ENCODE measurements at places on chromosomes 2 and 18.

- DNase-seq = peak; percentile 43
Measured at GRCh38 chr2:72141881-72142451, 5.7 kb downstream of the CYP26B1 start.

- no peak for DNase-seq
Measured at GRCh38 chr2:150472511-150472899, 15.0 kb downstream of the RND3 start.

GRCh38 chr2:47666332-47666731, 116.6 kb upstream of the MSH6 start:
- no peak for DNase-seq

DNA sequence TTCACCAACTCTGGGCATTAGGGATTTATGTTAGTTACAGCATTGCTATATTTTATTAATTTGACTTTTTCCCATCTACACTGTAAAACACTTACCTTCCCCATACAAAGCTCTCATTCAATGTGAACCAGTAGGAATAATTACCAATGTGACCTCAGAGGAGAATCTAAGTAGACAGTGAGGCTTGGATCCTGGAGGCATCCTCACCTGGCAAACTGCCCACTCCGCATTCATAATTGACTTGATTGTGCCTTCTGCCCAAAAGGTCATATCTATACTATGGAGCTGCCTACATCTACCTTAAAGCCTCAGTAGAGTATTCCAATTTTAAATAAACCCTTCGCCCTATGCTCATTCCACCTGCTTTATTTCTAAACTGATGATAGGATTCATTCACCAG, 45.4 kb upstream of the SCN1A start:
- no peak for DNase-seq

- DNase-seq = no peak
Measured at GRCh38 chr18:40692871-40693270, 1262.2 kb upstream of the PIK3C3 start.

GRCh38 chr2:170226216-170226615, 48.3 kb downstream of the MYO3B start:
- DNase-seq = no peak

DNA sequence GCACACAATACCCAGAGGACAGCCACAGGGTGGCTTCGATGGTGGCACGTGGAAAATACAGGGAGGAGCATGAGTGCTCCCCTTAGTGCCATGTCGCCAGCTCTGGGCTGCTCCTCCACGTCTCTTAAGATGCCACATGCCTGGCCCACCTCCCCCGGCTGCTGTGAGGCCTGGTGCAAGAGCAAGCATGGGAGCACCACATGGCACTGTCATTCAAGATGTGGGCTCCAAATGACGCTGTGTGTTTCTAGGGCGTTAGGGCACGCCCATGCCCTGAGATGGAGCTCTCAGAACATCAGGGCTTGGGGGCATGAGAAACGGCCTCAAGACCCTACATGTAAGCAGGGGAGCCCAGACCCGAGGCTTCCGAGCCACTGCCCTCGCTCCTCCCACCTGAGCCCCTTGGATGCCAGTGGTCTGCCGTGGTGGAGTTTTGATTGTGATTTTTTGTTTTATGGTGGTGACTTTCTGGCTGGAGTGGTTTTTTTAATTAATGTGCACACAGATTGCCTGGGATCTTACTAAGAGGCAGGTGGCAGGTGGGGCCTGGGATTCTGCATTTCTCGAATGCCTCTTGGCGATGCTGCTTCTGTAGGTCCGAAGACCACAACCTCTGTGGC, 239.3 kb downstream of the GBX2 start:
- DNase-seq = no peak

- DNase-seq = no peak
Measured at GRCh38 chr2:135186054-135186453, 134.0 kb downstream of the RAB3GAP1 start.

DNA sequence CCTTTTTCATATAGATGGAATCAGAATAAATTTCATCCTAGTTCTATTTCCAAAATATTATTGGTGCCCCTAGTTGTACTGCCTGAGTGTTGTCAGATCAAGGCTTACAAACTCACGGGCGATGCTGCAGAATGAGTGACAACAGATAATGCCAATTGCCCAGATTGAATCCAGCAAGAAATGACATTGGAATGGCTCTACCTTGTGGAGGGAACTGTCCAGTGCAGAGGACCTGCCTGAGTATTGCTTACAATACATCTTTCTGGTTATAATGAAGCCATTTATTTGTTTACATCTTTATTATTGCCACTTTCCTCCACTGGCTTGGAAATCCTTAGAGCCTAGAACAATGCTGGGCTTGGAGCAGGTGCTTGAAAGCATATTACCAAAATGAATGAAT, 7.8 kb upstream of the IL1R2 start:
- DNase-seq = no peak

DNA sequence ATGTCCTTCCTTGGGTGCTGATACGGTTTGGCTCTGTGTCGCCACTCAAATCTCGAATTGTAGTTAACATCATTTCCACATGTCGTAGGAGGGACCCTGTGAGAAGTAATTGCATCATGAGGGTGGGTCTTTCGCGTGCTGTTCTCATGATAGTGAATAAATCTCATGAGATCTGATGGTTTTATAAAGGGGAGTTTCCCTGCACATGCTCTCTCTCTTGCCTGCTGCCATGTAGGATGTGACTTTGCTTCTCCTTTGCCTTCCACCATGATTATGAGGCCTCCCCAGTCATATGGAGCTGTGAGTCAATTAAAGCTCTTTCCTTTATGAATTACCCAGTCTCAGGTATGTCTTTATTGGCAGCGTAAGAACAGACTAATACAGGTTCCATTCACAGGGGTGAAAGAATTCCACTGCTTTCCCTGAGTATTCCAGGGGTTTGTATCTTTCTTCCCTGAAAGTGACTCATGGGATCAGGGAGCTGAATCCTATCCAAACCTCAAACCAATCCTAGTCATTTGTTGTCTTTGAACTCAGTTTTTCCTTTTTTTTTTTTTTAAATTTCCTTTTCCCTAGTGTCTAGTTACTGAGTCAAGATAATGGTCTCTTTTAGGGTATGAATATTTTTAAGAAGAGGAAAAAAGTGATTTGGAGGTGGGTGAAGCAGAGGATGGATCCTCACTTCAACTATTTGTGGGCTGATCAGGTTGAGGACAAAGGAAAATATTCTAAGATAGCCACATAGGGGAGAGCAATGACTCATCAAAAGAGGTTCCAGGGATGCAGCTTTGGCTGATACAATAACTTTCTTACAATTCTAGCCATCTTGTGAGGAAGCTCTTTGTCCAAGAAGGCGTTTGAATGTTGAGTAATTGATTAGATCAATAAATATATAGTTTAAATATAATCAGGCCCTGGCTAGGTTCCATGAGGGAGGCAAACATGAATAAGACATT, 19.5 kb upstream of the KCNE4 start:
- DNase-seq = no peak

GRCh38 chr18:23970161-23971096, 44.1 kb upstream of the TTC39C start:
- DNase-seq = no peak

GRCh38 chr2:233288663-233289062, 19.0 kb upstream of the SAG start:
- no peak for DNase-seq

- no peak for DNase-seq
Measured at GRCh38 chr2:240746671-240747070, 55.0 kb downstream of the AQP12A start.

DNA sequence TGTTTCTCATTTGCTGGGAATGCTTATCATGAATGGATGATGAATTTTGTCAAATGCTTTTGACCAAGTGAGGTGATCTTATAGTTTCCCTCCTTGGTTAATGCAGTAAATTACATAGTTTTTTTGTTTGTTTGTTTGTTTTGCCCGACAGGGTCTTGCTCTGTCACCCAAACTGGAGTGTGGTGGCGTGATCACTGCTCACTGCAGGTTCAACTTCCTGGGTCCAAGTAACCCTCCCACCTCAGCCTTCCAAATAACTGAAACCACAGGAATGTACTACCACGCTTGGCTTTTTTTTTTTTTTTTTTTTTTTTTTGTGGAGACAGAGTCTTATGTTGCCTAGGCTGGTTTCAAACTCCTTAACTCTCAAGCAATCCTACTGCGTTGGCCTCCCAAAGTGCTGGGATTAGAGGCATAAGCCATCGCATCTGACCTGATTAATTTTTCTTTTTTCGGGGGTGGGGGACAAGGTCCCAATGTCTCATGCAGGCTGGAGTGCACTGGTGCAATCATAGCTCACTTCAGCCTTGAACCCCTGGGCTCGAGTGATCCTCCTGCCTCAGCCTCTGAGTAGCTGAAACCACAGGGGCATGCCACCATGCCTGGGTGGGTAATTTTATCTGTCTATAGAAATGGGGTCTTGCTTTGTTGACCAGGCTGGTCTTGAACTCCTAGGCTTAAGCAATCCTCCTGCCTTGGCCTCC, 48.6 kb downstream of the SMAD2 start:
- DNase-seq = no peak

DNA sequence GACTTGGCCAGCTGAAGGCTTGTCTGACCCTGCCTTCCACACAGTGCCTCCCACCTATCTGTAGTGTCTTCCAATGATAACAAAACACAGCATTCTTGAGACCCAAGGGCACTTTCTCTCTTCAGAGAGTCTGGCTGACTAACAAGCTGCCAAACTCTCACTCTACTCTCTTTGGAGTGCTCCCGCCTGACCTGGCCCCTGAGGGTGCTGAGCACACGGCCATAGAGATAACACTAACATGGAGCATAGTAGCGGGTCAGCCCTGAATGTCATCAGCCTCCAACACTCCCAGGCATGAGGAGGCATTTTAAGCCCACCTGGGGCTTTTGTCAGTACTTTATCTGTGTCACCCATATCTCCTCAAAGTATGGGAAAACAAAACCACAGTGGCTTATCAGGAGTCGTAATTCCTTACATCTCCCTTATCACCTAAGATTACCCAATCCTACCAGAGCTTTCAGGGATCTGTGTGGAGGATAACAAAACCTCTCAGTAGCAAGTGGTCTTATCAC, 160.3 kb upstream of the TCF4 start:
- no peak for DNase-seq

- DNase-seq = no peak
Measured at GRCh38 chr2:130985206-130985780, 108.0 kb downstream of the FAM168B start.

GRCh38 chr18:54860941-54861340, 32.7 kb downstream of the RAB27B start:
- no peak for DNase-seq

DNA sequence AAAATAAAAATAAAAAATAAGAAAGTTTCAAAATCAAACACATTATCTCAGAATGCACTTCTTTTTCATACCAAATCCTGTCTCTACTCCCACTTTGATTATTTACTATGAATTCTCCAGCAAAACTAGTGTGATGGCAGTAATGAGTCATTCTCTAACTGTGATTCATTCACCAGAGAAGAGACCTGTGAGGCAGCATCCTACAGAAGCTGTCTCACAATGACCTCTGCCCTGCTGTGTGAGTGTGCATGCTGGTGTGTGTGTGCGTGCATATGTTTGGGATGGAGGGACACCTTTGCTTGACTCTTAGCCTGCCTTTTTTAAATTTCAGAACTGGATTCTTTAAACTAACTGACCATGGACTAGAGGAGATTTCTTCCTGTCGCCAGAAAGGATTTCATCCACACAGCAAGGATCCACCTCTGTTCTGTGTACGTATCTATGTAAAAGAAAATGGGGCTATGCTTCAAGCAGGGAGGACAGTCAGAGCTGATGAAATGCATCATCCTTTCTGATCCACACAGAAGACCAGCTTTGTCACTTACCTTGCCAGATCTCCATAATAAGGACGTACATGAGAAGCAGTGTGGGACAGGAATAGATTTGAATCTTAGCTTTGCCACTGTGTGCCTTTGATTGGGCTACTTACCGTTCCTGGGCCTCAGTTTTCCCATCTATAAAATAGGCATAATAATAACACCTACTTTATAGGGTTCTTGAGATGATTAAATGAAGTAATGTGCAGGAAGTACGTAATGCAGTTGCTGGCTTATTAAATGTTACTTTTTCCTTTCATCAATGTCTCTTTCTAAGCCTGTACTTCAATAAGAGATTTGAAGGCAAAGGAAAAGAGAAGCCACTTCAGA, 31.2 kb downstream of the STAMBP start:
- no peak for DNase-seq

- no peak for DNase-seq
Measured at GRCh38 chr2:10382354-10383061, 65.6 kb downstream of the ODC1 start.

GRCh38 chr18:52907543-52908308, 567.7 kb downstream of the DCC start:
- no peak for DNase-seq

DNA sequence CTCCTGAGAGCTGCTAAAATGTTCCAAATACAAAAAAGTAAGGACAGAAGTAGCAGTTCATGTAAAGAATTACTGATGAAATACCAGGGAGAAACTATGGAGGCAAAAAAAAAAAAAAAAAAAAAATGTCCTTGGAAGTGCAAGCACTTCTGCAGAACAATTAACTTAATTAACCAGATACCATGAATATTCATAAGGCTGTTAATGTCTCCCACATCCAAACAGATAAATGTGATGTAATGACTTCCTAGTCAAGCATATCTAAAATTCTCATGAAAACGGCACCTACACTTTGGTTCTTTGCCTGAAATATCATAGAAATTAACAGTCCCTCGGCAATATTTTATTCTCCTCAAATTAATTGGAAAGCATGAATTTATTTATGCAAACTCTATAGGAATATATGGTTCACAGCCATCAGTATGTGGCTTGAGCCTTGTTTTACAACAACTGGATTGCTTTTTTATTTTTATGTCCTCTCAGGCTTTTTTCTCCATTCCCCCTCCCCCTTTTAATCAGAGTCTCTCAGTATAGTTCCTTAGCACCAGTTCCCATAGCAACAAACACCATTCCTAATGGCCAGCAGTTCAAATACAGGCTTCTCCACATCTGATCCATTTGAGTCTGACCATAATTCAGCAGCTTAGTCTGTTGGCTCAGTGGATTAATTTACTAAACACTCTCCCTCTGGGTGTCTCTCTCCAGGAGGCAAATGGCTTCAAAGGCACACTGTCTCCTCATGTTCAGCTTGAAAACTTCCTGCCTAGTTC, 97.1 kb downstream of the ITGA4 start:
- DNase-seq = no peak

GRCh38 chr2:1010415-1010930, 59.8 kb downstream of the SNTG2 start:
- no peak for DNase-seq

DNA sequence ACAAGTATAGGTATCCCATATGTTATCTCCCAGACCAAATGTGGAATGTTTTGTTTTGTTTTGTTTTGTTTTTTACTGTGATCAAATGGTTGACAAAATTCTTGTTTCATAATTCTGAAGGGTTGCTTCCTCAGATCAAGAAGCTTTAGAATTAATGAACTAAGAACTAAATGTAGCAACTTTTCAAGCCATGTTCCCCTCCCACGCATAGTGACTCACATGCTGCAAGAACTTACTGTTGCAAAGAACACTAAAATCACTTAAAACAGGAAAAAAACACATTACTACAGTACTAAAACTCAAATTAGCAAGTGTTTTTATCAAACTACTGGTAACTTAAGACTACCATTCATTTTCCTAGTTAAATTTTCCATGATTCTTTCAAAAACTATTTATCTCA, 30.6 kb downstream of the HNRNPLL start:
- no peak for DNase-seq
